COLO829 (cell line): ENCODE measurements at places on chromosomes 12 and 14.

DNA sequence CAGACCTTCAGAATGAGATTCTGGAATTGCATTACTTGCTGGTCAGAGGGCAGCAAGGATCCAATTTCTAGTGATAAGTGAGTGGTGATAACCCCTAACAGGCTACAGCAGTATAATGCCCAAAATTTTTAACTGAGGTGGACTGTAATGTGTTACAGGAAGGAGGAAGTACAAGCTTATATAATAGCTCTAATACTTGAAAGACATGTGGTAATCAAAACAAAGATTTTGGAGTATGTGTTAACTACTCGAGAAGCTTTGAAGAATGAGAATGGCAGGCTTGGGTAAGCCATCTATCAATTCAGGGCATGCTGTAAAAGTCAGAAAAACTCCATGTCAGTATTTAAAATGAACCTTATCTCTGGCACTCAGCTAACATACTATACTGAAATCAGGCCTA, 70.5 kb downstream of the ANKS1B start:
- no peak for DNase-seq

DNA sequence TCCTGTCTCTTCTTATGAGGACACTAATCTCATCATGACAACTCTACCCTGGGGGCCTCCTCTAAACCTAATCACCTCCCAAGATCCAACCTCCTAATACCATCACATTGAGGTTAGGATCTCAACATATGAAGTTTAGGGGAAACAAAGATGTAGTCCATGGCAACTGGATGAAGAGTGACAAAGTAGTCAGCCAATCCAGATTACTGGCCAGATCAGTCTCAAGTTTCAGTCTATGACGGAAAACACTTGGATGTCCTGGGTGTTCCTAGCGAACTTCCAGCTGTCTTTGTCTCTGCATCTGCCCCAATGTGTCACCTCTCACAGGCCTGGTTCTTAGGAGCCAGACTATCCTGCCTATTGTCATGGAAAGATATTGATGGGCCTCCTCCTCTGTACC, 630.8 kb downstream of the AACS start:
- DNase-seq: no peak

DNA sequence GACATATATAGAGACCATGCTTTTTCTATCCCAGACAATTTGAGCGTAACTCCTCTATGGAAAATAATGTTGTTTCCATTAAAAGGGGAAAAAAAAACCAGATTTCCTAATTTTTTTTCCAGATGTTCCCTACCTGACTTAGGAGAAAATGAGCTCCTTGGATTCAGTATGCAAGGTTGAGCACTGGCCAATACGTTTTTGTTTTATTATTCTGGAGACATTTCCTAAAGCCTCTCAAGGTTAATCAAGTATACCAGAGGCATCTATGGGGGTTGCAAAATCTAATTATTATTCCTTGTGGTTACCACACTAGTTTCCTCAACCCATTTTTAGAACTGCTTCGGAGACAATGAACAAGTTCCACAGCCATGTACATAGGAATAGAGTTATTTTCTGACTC, 291.3 kb downstream of the SLC16A7 start:
- DNase-seq: no peak

GRCh38 chr12:9134981-9135628, 19.4 kb upstream of the A2M start:
- DNase-seq: no peak

- DNase-seq: no peak
These were observed 76.4 kb downstream of the FOXN4 start for GRCh38 chr12:109232731-109233130.

DNA sequence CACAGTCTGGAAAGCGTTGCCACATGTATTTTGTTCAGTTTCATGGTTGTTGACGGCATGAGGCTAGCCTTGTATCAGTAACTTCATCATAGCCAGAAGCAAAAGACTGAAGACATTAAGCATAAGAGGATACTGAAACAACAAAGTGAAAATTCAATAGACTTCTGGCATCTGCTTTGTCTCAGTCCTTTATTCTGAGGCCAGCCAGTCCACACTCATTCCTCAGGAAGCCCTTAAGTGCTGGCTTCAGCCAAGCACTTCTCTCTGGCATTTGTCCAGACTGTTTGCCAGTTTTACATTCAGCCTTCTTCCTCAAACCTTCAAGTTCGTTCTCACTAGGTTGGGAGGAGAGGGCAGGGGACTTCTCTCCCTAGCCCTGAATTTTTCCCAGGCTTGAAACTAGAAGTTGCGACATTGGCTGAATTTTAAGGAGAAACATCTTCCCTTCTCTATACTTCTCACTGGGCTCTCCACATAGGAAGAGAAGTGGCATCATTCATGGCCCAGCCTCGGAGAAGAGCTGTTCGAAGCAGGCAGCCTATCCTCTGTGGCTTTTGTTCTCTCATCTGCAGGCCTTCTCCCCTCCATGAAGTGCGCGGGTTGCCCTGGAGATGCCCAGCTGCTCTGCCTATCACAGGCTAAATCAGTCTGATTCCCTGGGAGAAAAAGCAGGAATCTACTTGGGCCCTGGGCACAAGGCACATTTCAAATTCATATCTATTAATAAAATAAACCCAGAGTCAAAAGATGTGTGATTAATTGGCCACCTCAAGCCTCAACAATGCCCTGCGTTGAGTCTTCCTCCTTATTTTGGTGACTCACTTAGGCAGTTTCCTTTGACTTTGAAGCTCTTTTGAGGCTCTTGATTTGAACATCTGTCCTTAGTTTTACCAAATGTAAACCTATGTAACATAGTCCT, 130.9 kb upstream of the PLEKHA5 start:
- peak; percentile 11 for DNase-seq

- DNase-seq: peak; percentile 78
These were observed 22.3 kb downstream of the RPGRIP1 start for GRCh38 chr14:21302013-21302835.
